ENCODE measurements at places on chromosomes 13 and 19. TPM values are rescaled to one million over a fixed set of nuclear protein-coding genes. Genes with fewer than 3 reads are reported as not detected.

DNA sequence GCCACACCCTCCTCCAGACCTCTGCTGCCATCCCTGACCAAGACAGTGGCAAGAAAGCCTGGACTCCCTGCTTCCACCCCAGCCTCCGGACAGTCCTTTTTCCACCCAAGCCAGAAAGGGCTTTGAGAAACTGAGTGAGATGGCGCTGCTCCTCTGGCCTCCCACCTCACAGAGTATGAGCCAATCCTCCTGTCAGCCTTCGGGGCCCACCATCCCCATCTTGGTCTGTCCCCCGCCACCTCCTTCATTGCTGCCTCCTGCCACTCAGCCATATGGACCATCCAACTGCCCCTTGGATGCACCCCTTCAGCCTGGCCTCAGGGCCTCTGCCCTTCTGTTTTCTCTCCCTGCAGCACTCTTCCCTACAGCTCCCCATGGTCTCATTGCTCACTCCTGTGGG is 125.7 kb downstream of the CRYL1 start:
- no peak for DNase-seq

DNA sequence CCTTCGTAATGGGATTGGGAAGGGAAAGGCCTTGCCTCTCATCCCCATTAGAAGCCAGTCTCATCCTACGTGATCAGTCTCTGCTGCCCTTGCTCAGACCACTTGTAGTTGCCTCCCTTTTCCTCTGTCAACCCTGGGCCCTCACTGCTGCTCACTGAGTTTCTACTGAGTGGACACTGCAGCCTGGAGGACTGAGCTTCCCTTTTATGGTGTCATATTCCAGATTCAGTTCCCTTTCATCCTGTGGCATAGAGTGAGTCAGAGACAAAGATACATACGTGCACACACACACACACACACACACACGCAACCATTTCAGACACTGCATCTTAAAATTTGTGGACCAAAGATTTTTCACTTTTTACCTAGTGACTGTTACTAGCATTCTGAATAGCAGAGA is 56.6 kb downstream of the COG3 start:
- DNase-seq, result no peak

DNA sequence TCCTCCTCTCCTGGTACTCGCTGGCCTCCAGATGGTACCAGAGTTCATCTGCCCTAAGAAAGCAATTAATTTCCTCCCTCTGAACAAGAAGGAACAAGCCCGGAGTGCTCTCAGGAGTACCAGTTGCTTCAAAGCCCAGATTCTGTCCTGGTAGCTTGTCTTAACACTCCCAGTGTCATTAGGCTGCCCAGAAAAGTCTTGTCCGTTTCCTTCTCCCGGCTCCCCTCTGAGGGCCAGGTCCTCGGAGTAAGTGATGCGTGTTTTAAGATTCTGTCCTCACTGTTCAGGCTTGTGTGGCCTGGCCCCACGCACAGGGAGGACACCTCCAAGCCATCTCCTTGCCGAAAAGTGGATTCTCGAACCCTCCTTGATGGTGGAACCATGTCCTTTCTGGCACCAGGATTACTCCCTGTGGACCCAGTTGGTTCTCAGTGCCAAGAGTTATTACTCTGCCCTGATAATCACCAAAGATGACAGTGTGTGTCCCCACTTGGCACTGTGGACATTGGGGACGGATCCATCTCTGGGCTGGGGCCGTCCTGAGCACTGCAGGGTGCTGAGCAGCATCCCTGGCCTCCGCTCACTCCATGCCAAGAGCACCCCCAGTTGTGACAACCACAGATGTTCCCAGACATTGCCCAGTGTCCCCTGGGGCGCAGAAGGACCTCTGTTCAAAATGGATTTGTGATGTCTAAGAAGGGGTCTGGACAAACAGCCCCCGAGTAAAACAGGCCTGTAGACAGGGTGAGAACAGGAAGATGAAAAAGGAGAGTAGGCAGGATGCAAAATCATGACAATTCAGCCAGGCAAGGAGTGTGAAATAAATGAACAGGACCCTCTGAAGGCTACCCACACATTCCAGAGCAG is 52.4 kb downstream of the RFX2 start:
- no peak for DNase-seq

Gene RFX1
- 19.5 TPM for total RNA-seq

Gene ZNF560
- total RNA-seq, result 5.7 TPM

Measured in A673 (cell line).